ENCODE measurements at places on chromosomes 1 and 21.

DNA sequence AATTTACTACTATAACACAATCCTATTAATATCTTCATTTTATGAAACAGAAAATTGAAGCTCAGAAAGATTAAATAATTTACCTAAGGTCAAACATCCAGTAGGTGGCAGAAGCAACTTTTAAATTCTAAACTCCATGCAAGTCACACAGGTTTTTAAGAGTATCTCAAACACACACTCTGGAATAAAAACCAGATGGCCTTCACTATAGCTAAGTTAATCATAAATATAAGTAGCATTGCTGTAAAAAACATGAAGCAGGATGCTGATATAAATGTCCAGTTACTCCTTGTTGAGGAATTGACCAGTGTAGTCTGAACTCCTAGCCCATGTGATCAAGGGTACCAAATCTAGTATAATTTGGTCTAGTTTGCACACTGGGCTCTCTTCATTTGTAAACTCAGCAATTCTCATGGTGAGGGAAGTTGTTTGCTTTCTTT, 9.4 kb upstream of the FMO3 start:
- DNase-seq = no peak

GRCh38 chr1:154313066-154313356, 7.9 kb upstream of the AQP10 start:
- no peak for DNase-seq

DNA sequence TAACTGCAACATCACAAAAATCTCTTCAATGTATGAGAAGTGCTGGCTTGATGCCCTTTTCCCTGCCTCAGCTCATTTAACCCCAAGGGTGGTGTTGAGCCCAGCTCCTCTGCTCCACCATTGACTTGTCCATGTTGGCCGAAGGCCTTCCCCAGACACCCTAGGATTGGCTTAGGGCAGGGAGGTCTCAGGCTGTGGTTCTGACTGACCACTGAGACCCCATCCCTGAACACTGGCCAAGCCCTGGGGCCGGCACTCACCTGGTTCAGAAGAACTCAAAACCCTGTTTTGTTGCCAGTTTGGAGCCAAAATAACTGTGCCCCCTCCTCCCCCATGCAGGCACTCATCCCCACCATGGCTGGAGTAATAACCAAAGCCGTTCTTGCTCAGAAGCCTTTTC, 38.6 kb downstream of the NENF start:
- no peak for DNase-seq

GRCh38 chr21:43305336-43305665, 121.6 kb downstream of the SIK1 start:
- no peak for DNase-seq

GRCh38 chr1:55257958-55258357, 42.8 kb upstream of the USP24 start:
- no peak for DNase-seq

DNA sequence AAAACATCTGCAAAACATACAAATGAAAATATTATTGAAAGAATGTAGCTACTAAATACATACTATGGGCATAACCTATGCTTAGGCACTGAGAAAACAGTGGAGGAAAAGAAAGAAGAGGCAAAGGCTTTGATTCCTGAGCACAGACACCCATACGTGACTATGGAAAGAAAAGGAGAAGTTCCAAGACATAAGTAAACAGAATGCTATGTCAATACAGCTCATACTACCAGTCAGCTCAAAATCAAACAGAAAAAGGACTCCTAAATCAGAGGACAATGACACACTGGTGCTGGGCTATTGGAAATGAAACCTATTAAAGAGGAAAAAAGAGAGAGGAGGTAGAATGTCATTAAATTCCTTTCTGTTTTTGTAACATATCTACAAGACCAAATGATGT, 225.4 kb downstream of the SMYD3 start:
- no peak for DNase-seq

DNA sequence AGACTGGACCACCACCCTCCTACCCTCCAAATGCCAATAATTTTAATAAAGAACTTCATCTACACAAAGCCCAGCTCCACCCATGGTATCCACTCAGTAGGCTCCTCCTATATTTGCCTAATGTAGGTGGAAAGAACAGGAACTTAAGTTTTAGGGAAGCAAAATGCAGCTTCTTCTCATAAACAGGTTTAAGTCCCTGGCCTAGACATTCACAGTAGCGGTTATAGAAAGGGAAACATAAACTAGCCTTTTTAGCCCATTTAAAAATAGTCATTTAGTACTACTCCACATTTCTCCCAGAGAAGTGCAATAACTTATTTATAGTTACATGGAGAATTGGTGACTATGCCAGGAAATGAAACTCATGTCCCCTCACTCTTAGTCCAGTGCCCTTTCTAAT, 56.6 kb upstream of the CPLANE2 start:
- no peak for DNase-seq

DNA sequence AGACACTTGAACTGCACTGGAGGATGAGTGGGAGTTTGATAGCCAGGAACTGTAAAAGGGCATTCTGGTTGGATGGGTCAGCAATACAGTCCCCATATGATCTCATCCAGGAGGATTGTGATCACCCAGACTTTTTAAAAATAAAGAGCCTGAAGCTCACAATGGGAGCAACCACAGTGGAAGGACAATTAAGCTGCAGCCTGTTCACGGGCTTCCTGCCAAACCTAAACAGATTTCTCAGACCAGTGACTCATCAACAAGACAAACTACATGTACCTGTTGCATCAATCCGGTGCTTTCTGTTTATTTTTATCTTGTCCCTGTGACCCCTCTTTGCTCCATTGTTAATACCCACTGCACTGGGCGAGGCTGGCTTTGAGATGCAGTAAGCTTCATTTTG, 52.3 kb downstream of the PAPPA2 start:
- DNase-seq = no peak

DNA sequence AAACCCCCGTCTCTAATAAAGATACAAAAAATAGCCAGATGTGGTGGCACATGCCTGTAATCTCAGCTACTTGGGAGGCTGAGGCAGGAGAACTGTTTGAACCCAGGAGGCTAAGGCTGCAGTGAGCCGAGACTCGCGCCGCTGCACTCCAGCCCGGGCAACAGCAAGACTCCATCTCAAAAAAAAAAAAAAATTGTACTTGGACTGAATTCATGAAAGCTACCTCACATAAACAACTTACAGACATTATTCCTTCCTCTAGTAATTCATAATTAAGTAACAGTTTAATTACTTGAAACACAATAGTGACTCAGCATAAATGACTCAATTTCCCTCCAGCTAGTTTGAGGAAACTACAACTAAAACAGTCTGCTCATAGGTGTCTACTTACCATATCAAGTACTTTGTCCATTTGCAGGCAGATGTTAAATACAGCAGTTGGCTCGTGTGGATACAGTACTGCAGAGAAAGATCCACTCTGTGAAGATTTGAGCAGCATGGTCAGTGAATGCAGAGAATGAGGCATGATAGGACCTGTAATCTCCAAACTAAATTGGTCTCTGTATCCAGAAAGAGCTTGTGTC, 9.4 kb downstream of the DONSON start:
- no peak for DNase-seq
